ENCODE measurements at places on chromosomes 1 and 21.

- peak; percentile 62 for DNase-seq
Measured at GRCh38 chr1:248622570-248623001, 12.3 kb downstream of the OR2T11 start.

DNA sequence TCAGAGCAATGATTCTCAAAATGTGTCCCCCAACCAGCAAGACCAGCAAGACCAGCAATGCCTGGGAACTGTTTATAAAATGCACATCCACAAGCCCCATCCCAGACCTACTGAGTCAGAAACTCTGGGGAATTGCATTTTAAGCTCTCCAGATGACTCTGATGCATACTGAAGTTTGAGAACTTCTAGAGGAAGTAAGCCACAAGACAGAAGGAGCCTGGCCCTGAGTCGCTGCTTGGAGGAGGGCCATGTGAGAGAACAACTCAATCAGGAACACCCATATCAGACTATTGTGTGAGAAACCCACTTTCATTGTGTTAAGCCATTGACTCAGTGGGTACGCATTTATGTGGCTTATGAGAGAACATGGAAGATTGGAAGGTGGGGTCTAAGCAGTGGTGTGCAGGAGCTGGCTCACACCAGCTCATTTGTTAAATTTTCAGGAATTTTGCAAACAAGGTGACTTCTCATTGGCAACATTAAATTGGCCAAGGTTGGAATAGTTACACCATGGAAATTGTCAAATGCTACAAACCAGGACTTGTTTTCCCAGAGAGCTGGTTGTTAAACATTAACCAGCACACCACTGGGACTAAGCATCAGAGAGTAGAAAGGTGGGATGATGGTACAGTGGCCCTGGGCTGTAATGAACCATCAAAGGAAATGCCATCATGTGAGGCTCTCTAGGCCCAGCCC, 38.9 kb downstream of the ATP1A1 start:
- peak; percentile 52 for DNase-seq

DNA sequence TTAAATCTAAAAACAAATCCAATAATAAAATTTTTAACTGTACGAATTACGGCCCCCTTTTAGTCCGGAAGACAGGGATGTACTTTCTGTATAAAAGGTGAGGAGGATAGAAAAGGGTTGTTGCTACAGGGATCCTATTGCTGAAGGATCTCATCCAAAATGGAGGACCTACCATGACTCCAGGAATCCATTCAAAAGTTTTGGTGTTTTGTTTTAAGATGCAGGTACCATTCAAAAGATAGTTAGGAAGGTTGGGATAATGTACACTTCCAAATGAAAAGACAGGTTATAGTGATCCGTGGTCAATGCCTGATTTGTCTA, 1.3 kb upstream of the ENAH start:
- DNase-seq, result no peak

DNA sequence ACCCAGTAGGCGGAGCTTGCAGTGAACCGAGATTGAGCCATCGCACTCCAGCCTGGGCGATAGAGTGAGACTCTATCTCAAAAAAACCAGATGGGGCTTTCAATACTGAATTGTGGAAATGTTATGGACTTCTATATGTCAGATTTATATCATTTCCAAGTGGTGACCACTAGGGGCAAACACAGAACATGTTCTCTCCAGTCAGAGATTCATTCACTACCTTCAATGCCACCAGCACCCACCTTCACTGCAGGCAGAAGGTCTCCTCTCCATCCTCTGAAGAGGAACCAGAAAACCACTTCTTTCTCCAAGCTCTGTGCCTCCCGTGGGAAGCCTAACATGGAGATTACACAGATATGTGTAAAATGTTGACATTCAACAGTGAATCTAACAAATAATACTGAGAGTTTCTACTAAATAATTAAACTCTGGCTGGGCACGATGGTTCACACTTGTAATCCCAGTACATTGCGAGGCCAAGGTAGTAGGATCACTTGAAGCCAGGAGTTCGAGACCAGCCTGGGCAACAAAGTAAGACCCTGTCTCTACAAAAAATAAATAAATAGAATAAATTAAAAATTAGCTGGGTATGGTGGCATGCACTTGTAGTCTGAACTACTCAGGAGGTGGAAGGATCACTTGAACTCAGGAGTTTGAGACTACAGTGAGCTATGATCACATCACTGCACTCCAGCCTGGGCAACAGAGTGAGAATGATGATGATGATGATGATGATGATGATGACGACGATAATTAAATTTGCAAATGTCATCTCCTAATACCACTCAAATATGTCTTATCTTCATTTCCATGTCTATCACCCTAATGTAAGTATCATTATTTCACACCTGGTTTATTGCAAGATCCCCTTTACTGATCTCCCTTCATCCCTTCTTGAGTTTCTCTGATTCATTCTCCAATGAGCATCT, 151.1 kb downstream of the ZNF281 start:
- DNase-seq, result peak; percentile 24

- peak; percentile 53 for DNase-seq
Measured at GRCh38 chr1:235898126-235898525, 31.4 kb upstream of the LYST start.

DNA sequence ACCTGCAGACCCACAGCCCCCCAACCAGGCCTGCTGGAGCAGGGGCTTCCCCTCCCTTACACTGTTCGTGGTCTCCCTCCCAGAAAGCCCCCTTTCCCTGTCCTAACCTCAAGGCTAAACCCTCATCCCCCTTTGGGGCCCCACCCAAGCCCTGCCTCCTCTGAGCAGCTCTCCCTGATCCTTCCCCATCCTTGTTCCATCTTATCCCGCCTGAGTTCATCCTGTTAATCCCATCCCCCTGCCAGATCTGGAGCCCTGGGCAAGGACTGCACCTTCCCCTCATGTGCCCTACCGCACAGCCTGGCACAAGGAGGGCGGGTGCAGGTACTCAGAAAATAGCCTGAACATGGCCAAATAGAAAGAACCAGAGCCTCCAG, 6.9 kb upstream of the TNNT2 start:
- DNase-seq, result no peak

DNA sequence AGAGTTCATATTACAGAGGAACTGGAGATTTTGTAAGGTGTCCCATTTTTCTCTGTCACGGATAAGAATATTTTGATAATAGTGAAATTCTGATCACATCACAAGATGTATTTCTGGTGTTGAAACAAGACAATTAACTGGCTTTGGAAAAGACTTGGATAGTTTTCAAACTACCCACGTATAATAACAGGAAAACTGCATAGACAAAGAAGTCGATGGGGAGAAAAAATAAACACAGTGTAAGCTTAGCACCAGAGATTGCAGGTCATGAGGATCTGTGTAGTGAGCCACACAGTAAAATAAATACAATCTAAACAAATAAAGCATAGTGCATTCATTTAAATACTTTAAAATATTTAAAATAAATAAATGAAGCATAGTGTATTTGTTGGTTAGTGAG, 452.3 kb upstream of the ADAMTS5 start:
- DNase-seq, result peak; percentile 51

DNA sequence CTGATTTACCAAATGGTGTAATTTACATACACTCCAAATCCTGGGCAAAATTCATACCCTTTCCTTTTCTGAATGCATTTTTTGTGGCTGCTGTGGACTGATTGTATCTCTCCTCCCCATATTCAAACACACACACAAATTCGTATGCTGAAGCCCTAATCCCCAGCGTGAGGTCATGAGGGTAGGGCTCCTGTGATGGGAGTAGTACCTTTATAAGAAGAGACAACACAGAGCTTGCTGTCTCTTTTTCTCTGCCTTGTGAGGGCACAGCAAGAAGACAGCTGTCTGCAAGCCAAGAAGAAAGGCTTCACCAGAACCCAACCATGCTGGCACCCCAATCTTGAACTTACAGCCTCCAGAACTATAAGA, 24.4 kb downstream of the DUSP10 start:
- no peak for DNase-seq

DNA sequence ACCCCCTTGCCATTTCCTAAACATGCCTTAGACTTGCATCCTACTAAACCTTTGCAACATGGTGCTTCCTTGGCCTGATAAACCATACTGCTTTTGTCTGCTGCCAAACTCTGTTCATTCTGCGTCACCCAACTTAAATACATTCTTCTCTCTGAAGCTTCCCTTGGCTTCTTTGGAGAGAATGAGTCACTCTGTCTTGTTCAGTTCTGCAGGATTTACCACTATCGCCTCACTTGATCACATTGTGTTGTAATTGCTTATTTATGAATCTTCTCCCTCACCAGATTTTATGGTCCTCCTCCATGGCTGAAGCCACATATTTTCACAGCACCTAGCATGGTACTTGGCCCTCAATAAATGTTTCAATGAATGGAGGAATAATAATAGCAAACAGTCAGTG, 21.7 kb upstream of the TUT4 start:
- peak; percentile 94 for DNase-seq

DNA sequence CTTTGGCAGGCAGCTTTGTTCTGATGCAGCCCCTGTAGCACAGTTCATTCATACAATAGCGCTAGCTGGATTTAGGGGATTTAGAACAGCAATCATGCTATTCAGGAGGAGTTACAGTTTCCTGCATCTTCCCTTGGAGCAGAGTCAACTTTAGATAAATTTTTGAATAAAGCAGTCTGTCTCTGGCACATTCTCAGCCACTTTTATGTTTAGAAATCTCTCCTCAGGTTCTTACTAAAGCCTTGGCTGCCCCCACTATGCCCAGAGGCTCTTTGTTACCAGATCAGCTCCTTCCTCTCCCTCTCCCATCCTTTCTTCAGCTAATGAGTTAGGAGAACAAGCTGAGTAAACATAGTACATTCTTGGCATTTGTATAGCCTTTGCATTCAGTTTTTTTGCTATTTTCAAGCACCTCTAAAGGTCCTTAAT, 17.0 kb upstream of the PIGC start:
- no peak for DNase-seq

- DNase-seq, result no peak
Measured at GRCh38 chr1:32647308-32648134, 2.8 kb downstream of the ZBTB8OS start.

DNA sequence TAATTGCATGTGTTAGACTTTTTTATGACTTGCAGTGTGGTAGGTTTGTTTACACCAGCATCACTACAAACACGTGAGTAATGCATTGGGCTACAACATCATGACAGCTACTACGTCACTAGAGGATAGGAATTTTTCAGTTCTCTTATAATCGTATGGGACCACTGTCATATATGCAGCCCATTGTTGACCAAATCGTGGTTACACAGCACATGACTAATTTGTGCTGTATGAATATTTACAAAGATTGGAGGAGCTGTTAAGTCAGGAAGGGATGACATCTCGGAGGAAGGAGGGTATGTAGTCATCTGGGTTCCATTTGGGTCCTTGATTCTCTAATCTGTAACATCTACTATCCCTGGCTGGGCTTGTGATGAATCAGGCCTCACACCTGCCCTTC, 270.9 kb downstream of the TNR start:
- DNase-seq, result no peak

DNA sequence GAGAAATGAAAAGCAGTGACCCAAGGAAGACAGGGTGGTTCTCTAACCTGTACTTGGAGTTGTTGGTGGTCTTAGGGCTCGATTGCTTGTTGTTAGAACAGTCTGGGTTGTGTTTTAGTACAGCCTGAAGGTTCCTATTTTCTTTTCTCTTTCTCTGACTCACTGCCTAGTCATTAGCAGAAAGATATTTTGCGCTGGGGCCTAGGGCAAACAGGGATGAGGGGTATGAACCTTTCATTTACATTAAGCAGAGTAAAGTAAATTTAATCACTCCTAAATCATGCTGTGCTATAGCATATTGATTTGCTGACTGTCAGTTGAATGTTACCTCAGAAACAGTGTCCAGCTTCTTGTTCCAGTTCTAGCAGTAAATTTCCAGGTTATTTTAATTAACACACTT, 197.2 kb downstream of the RWDD3 start:
- DNase-seq, result no peak

- no peak for DNase-seq
Measured at GRCh38 chr1:160773093-160773492, 22.9 kb upstream of the LY9 start.

- peak; percentile 54 for DNase-seq
Measured at GRCh38 chr1:214280386-214281020, 456 bp upstream of the SMYD2 start.

- no peak for DNase-seq
Measured at GRCh38 chr1:198943484-198944187, 304.8 kb downstream of the PTPRC start.

DNA sequence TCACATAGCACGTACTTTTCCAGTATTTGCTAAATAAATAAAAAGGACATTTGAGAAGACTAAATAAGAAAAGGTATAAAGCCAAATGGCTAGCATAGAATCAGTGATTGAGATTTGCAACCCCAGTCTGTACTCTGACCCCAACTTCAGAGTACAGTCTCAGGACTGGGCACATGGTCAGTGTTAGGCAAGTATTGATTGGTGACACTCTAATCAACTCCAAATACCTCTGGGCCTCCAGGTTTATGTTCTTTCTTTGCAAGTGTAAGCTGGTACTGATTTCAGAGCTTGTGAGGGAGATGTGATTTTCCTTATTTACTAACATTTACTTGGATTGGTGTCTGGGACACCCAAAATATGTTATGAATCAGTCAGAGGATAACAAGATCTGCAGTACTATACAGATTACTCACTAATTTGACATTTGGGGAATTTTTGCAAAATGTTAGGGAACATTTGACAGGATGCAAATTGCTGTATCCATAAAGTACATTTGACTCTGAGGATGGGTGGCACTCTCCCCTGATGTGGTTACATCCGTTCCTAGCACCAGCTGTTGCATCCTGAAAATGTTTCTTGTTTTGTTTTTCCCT, 34.2 kb downstream of the LMO4 start:
- no peak for DNase-seq

DNA sequence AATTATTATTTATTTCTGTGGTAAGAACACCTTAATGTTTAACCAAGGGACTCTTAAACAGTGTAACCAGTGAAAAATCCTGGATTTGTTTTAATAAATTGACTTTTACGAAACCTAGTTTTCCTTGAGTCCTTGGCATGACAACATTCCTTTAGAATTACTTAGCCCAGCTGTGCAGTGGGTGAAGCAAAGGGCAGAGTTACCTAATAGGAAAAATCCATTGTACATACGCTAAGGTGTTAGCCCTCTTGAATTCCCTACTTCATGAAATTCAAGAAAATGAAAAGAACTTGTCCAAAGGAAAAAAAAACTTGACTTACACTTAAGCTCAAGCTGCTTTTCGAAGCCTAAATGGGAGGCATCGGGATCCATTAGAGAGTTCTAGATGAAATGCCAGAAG, 852.0 kb upstream of the ADAMTS5 start:
- peak; percentile 36 for DNase-seq

GRCh38 chr1:40873863-40874472, 11.8 kb upstream of the CITED4 start:
- DNase-seq, result no peak

DNA sequence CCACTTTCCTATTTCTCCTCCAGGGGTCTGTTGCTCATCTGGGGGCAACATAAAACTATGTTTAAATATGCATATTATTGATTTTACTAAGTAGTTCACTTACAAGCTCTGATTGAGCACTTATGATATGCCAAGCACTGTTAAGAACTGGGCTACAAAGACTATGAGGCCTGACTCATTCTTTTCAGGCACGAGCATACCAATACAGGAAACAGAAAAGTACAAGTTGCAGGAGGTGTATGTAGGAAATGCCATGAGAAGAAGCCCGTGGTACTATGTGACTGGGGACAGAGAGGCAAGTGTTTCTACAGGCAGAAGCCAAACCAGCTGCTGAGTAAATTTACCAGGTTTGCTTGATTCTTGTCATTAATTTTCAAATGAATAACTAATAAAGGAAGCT, 120.4 kb upstream of the PTGFR start:
- peak; percentile 51 for DNase-seq

Measured in cardiac fibroblast (primary cell).